ENCODE measurements at places on chromosomes 2 and 18.

DNA sequence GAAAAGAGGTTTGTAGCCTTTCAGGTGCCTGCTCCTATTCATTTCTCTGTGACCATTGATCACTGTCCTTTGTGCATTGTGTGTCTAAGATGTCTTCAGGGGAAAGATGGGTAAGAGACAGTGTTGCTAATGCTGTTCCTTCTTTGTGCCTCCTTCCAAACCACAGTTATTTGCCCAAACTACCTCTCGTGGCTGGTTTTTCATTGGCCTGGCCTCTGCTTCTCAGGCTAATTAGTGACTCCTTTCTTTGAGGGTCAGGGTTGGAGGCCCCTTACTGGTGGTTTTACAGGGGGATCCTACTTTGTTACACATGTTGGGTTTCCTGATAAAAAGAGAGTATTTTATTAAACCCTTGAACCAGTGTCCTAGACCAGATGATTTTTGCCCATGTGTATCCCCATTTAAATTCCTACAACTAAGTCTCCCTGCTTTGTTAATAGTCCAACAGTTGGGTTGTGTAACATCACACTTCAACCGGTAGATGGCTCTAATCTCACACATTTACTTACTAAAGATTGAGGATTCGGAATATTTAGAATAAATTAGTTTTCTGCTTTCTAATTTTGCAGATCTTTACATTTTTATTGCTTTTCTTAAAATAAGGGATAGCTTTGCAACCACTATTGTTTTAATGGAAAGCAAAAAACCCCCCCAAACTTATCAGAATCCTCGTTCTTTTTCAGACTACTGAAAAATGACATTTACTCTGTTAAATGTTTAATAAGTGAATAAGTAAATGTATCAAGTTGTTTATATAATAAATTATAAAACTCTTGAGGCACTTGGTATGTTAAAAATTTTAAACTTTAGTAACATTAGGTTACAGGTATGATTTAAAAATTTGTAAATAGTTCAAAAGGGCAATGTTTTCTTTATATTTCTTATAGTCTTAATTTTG, 2.4 kb downstream of the MARS2 start:
- no peak for DNase-seq

GRCh38 chr2:173942861-173943523, 22.2 kb downstream of the SP3 start:
- DNase-seq, result no peak

- DNase-seq, result no peak
Observed at GRCh38 chr2:219155054-219155644, 5.5 kb downstream of the NHEJ1 start.

DNA sequence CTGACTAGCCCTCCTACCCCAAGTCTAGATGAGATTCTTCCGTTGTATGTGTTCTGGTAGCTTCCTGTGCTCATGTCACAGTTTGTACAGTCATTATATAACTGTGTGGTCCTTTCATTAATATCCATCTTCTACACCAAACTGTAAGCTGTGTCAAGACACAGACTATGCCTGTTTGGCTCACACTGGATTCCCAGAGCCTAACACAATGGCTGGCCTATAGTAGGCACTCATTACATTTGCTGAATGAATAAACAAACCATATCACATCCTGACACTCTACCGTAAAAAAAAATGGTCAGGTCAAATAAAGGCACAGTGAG, 72.6 kb downstream of the ANKRD44 start:
- DNase-seq, result no peak

- DNase-seq, result no peak
Observed at GRCh38 chr2:20643060-20643459, 7.8 kb downstream of the HS1BP3 start.

GRCh38 chr2:149064365-149064841, 25.9 kb downstream of the LYPD6B start:
- no peak for DNase-seq

- DNase-seq, result no peak
Observed at GRCh38 chr2:144548532-144549191, 28.7 kb upstream of the ZEB2 start.

DNA sequence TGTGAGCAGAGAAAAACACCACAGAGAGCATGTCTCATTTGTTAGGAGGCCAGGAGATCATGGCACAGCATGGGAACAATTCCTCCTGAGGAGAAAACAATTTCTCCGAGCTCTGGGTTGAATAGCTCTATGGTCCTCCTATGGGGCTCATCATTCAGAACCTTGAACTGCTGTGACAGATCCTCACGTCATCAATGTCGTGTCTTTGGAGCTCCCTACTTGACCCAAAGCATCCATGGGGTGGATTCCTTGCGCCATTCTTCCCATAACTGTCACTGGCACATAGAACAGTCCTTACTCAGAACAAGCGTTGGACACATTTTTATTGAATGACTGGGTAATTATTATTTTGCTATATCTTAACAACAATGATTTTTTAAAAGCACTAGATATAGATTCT, 15.8 kb upstream of the TCF4 start:
- no peak for DNase-seq

GRCh38 chr2:229454934-229455631, 184.0 kb upstream of the PID1 start:
- DNase-seq, result peak; percentile 29

DNA sequence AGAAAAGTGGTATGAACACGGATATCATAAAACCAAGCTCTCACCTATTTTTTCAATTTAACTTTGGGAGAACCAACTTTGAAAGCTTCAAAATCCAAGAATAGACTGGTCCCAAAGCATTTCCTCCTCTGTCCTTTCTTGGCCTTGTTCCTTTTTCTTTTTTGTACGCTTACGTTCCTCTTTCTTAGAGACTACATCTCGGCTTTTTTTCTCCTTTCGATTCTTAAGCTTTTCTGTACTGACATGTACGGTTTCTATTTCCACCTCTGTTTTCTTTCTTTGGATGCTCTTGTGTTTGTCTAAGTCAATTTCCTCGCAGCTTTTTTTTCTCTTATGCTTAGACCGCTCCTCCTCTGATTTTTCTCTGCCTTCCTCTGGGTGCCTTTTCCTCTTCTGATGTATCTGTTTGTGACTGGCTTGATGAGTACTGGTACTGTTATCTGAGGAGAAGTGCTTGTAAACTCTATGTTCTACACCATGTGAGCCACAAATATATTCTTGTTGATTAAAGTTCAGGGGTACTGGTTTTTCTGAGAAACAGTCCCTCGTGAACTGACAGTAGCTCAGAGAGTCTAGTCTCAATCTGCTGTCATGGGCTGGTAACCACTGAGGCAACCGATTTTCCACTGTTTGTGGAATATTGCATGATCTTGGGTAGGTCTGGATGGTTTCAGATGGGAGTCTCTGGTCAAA, 11.5 kb upstream of the RNU2-63P start:
- no peak for DNase-seq

DNA sequence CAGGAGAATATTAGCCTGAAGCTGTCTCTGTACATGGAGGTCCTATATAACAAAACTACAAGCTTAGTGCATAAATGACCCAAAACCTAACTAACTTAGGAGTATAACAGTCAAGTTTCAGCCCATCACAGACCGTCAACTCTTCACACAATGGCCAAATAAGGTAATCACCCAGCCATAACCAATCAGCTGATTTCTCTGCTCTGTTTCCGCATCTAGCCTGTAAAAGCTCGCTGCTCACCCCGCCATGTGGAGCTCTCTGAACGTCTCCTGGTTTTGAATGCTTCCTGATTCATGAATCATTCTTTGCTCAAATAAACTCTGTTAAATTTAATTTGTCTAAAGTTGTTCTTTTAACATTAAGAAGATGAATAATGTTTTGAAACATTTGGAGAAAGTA, 593.6 kb downstream of the TMX3 start:
- DNase-seq, result no peak

GRCh38 chr2:215507136-215507535, 71.3 kb upstream of the FN1 start:
- DNase-seq, result no peak

- DNase-seq, result no peak
Observed at GRCh38 chr2:107553539-107553938, 273.2 kb upstream of the RGPD4 start.

DNA sequence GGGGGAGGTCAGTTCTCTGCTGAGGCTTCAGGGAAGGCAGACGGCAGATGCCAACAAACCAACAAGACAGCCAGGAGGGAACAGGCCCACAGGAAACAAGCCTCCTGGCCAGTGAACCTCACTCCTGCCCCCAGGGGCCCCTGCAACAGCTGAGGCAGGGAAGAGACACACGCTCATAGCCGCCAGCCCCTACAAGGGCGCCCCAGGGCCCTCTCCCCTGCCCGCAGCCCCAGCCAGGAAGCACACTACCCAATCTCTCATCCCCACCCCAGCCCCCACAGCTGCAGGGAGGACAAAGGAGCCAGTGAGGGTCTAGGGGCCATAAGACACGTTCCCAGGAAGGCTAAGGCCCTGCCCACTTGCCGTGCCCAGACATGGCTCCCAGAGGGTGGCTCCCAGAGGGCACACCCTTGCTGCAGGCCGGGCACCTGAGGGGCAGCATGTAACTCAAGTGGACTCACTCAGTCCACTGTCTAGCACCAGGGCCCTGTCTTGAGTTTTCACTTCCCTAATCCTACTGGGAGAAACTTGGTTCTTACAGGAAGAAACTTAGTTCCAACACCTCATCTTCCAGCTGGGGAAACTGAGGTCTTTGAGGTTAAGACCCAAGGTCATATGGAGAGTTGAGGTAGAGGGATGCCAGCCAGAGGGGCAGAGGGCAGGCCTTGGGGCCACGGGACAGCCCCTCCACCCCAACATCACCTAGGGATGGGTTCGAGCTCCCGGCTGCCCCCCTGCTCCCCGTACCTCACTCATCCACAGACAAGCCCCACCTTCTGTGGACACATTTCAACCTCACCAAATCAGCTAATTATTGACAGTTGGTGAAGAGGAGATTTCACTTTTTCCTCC, 37.3 kb downstream of the EMX1 start:
- DNase-seq, result no peak

- DNase-seq, result no peak
Observed at GRCh38 chr2:79025421-79025820, at the start of gene REG3G. TSS of gene REG3G (plus strand) at chr2:79025702. CDS start at chr2:79026094, 392 bp downstream.

- no peak for DNase-seq
Observed at GRCh38 chr2:231528636-231529030, 1.6 kb downstream of the NMUR1 start.

- no peak for DNase-seq
Observed at GRCh38 chr2:166516712-166517303, 22.8 kb upstream of the SCN7A start.

DNA sequence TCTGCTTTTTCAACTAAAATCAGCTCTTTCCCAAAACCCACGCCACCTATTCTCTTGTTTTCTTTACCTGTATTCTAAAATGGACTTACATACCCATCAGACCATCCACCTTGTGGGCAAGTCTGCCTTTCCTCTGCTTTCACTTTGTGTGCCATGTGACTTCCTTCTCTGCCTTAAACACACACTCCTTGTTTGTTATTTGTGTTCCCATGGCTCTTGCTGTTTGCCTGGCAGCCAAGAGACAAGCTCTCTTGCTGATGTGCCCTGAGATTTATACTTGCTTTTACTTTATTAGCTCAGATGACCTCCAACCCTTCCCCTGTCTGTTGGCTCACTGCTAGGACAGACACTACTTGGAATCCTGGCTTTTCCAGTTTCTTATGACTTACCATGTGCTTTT, 309.7 kb upstream of the LRRTM4 start:
- DNase-seq, result no peak

DNA sequence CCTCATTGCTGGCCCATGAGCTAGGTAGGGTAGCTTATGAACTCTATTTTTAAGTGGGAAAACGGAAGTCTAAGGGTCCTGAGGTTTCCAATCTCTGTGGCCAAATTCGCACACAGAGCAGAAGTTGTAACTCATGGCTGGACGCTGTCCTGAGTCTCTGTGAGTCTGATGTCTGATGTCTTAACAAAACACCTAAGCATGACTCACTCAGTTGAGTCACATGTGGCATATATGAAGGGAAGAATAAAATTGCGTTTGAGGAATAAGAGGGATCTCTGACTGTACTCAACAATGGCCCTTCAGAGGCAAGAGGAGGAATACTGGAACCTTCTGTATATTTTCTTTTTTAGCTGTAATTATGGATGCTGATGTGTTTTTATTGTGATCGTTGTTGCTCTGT, 569.7 kb downstream of the RIT2 start:
- DNase-seq, result peak; percentile 11

- no peak for DNase-seq
Observed at GRCh38 chr18:65974758-65975157, 223.9 kb downstream of the CDH7 start.

- DNase-seq, result no peak
Observed at GRCh38 chr2:74333896-74334586, 9.2 kb downstream of the SLC4A5 start.

GRCh38 chr2:211367293-211367692, 810.9 kb downstream of the CPS1 start:
- DNase-seq, result no peak

DNA sequence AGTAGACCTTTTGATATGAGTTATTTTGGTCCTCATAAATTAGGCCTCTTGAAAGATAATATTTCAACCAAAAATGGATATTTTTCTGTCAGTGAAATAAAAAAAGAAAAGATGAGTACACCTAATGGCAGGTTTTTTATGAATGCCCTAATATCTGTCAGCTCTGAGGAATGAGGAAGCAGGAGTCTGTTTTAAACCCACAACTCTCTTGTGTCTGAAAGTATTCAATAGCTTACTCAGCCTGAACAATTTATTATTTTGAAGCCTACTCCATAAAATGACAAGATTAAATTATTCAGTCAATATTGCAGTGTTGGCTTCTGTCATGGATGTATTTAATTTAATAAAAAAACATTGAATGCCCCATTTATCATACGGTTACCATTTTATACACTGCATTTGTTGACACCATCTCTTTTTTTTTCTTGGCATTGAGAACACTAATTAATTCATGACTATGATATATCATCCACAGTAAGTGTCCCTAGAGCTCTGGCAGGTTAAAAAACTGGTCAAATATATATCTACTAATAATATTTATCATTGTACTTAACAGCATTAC, 548.2 kb downstream of the CBLN2 start:
- DNase-seq, result no peak

GRCh38 chr2:150733051-150733618, 245.7 kb upstream of the RND3 start:
- DNase-seq, result no peak

- no peak for DNase-seq
Observed at GRCh38 chr18:46809145-46809544, 52.3 kb upstream of the ST8SIA5 start.

DNA sequence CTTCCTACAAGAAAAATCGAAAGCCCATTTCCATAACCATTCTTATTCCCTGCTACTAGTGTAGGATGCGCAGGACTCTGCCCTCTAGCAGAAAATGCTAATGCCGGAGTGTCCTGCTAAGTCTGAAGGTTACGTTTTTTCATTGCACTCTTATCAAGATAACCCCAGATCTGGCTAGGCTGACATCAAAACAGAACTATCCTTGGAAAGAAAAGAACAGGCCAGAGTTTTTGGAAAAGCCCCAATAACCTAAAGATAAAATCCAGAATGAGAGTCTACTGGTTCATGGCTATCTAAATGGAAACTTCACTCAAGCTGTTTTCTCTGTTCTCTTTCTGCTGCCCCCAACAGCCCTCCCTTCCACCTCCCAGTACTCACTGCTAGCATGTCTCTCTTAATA, 913 bp downstream of the RNF152 start:
- no peak for DNase-seq

- peak; percentile 74 for DNase-seq
Observed at GRCh38 chr2:54808661-54809060, 85.2 kb downstream of the EML6 start.
